ENCODE measurements at places on chromosomes 11 and 22.

GRCh38 chr22:47512617-47513016 is 750.2 kb downstream of the TBC1D22A start:
- no peak for DNase-seq

DNA sequence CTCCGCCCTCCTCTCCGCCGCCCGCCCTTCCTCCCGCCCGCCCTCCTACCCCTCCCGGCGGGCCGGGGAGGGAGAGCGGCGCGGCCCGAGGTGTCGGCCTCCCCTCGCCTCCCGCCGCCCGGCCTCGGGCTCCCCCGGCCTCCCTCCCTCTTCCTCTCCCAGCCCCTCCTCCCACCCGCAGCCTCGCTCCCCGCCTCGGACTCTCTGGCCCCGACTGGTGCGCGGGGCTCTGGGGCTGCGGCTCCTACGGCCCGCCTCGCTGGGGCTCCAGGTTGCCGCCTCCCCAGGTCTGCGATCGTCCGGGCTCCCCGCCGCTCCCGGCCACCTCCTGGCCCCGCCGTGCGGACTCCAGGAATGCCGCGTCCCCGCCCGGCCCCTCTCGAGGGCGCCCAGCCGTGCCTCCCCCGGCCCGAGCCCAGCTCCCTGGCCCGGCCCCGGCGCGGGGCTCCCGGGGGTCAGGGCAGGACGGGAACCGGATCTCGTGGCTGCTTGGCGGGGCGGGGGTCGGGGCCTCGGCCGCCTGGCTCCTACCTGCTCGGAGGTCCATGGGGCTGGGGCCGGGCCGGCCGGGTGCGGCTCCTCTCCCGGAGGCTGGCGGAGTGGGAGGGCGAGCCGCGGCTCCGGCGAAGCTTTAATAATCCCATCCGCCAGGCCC is at the start of gene CLCF1:
TSS of gene CLCF1 (minus strand) at position 606 of the 655 bp plus-strand sequence. CDS start at position 547, 59 bp downstream.
- DNase-seq = peak; percentile 65

DNA sequence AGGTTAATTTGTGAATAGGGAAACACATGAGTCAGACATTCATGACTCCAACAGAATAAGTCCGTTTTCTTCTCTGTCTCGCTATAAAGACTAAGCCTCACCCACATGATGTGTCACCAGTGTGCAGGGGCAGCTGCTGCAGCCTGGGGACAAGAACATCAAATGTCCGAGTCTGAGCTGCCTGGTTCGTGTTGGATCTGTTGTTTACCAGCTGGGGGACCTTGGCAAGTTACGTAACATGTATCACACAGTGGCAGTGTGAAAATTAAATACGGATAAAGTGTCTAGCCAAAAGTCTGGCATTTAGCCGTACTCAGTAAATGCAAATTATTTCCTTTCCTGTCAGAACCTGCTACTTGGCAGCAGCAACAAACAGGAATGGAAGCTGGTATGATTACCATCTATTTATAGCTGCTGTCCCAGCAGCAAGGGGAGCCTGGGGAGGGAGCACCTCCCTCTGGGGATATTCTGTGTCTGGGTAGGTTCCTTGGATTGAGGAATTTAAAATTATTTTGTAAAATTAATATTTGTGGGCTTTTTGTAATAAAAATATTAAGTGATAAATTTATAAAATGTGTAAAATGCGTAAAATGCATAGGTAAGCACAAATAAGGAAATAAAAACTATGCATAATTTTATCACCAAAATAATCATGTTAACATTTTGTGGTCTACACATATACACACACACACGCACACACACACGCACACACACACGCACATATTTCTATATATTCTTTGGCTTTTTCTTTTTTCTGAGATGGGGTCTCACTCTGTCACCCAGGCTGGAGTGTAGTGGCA is 1.3 kb upstream of the CLDN25 start:
- DNase-seq = no peak

- no peak for DNase-seq
Measured at GRCh38 chr11:446891-447290, 3.2 kb upstream of the PTDSS2 start.

GRCh38 chr22:45426387-45426786 is 12.9 kb downstream of the RIBC2 start:
- no peak for DNase-seq

DNA sequence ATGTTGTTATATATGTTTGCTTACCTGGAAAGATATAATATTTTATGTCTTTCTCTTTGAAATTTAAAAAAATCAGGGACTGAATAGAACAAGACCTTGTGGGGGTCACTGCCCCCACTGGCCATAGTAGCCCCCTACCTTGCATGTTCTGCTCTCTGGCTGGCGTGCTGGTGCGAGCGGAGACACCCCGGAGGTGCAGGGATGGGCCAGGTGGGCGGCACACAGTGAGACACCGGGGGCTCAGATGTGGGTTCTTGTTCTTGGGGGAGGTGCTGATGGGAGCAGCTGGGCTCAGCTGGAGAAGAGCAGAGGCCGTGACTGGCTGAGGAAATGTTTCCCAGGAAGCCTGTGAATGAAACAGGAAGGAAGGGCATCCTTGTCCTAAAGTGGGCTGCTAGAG is 20.2 kb downstream of the GAB4 start:
- no peak for DNase-seq

- no peak for DNase-seq
Measured at GRCh38 chr11:56163804-56164203, 3.7 kb upstream of the OR8K5 start.

DNA sequence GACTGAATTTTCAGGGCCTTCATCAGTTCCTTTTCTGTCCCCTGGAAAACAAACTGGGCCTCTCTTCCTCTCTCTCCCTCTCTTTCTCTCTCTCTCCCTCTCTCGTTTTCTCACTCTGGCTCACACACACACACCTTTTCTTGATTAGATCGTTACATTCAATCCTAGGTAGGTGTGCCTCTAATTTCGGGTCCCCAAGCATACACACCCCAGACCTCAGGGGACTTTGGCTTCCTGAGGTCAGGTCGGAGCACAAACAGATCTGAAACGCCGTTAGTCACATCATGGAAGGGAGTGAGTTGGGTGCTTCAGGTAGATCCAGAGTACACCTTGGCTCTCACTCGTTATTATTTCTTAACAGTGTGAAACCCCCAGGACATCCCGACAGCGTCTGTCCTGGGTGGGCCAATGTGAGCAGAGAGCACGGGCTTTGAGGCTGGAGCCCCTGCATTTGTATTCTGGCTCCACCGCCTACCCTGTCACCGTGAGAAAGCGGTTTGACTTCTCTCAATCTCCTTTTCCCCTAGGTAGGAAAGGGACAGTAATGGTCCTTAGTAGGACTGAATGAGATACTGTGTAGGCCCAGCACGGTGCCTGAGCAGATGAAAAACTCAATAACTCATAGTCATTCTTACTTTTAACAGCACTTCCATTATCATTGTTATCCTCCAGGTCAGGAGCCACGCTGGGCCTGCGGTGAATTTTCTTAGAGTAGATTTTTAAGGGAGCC is 37.3 kb upstream of the POU2AF1 start:
- DNase-seq = no peak

DNA sequence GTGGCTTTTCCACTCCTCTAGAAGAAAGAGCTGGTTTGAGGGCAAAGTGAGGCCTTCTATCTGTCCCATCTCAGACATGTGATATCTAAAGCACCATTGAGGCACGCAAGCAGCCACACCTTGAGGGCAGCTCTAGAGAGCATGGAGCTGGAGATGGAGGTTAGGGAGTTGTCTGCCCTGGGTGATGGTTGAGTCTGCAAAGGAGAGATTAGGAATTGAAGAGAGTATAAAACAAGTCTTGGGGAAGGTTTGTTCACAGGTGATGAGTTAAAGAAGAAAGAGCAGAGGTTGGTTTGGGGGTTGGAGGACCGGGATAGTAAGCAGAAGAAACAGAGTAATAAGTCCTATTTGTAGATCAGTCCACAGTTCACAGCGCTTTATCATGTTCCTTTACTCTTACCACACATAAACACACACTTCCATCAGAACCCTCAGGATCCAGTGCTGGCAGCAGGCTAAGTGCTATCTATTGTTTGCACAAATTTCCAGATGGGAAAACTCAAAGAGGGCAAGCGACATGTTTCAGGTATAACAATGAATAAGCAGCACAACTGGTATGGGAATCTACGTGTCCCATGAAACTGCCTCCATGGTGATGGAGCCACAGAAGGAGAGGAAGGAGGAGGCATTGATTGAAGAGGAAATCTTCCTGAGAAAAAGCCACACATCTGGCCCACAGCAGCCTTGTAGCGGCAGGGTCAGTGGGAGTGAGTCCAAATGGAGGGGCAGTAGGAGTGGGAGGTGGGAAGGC is 65.8 kb downstream of the RASSF10 start:
- DNase-seq = no peak

GRCh38 chr11:119062779-119063178 is 4.8 kb upstream of the VPS11 start:
- DNase-seq = no peak

DNA sequence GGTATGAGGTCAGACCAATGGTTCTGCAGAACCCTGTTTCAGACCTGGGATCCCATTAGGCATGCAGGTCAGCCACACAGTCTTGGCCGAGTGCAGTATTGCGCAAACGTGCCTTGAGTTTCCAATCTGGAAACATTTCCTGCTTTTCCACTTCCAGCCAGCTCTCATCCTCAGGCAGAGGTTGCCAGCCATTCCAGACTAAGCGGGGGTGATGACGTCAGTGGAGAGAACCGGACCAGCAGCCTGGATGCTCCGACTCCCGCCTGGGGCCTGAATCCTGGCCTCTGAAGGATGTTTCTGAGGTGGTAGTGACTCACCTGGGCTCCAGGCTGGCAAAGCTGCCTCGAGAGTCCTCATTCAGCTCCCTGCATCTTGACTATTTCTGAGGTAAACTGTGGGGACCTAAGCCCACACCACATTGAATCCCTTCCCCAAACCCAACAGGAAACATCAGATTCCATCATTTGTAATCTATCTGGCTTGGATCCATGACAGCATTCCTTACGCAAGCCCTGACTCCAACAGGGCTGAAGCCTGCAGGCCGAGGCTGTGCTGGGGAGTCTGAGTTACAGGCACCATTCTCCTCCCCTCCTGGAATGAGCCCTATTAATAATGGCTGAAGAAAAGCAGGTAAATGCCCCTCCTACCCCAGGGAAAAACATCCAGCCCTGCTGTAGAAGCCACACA is 83.0 kb downstream of the ABTB2 start:
- no peak for DNase-seq

GRCh38 chr11:69967484-69967883 is 110.6 kb upstream of the ANO1 start:
- no peak for DNase-seq

GRCh38 chr11:78351193-78351592 is 66.4 kb downstream of the GAB2 start:
- no peak for DNase-seq

DNA sequence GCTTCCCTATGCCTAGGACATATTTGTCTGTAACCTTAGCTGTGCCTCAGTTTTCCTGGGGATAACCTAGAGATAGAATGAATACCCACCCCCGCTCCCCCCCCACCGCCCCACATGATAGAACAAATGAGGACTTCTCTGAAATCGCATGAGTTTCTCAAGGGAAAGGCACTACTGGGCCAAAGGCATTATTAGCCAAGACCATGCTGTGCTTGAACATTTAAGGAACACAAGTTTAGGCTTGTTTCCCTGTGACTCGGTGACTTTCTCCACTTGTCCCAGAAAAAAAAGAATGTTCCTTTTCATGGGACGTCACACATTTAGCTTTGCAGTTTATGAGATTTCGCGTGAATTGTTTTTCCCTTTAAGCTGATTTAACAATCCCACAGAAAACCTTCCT is 51.4 kb upstream of the CRTAM start:
- no peak for DNase-seq

DNA sequence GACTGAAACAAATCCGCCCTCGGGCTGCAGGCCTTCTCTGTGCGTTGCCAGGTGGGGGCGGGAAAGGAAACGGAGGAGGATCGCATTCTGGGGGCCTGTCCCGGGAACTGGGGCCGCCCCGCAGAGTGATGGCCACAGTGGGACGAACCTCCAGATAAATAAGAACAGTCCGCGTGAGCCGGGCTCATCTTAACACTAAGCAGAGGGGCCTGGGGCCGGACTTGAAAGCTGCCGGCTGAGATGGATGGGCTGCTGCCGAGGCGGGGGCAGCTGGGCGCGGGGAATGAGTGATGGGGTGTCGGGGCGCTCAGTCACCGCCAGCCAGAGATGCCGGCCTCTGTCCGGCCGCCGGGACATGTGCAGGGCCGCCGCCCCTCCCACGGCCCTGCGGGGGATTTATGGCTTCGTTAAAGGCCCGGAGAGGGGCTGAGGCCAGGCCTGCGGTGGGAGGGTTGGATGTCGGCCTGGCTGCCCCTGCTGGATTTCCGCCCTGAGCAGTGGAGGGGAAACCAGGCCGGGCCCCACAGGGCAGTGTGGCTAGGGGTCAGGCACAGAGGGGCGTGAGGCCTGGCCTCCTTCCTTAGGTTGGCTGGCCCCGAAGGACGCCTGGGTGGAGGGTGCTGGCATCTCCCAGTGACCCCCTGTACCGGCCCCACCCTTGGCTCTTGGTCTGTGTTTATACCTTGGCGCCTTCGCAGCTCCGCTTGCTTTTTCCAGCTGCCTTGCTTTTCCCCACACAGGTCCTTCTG is 45.3 kb upstream of the CD82 start:
- DNase-seq = no peak

GRCh38 chr22:28883657-28883916 is 215 bp downstream of the ZNRF3 start:
- no peak for DNase-seq

DNA sequence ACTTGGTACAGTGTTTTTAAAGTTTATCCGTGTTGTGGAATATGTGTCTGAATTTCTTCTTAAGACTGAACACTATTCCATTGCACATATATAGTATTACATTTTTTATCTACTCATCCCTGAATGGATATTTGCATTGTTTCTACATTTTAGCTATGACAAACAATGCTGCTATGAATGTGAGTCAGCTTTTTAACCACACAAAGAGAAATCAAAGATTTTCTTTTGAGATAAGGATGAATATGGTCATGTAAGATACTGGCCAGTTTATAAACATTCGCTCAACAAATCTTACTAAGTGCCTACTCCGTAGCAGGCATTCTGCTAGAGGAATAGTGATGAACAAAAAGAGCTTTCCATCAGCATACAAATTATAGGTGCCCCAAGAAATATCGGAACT is 16.5 kb upstream of the OR9G4 start:
- no peak for DNase-seq

- DNase-seq = no peak
Measured at GRCh38 chr22:33438273-33438672, 380.1 kb upstream of the SYN3 start.

DNA sequence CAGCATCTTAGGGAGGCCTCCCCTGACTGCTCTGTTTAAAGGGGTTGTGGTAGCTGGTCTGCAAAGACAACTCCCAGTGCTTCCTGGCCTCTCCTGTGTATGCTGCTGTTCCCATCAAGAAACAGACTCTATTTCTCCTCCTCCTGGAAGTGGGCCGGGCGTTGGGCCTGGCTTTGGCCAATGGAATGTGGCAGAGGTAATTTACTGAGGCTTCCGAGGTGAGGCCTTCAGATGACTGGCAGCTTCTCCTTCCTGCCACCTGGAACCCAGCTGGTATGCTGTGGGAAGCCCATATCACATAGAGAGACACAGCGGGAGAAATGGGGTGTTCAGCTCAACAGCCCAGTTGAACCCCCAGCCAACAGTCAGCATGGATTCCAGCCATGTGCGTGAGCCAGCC is 25.1 kb upstream of the EIF3D start:
- DNase-seq = no peak
